ENCODE measurements at places on chromosomes 4 and X.

DNA sequence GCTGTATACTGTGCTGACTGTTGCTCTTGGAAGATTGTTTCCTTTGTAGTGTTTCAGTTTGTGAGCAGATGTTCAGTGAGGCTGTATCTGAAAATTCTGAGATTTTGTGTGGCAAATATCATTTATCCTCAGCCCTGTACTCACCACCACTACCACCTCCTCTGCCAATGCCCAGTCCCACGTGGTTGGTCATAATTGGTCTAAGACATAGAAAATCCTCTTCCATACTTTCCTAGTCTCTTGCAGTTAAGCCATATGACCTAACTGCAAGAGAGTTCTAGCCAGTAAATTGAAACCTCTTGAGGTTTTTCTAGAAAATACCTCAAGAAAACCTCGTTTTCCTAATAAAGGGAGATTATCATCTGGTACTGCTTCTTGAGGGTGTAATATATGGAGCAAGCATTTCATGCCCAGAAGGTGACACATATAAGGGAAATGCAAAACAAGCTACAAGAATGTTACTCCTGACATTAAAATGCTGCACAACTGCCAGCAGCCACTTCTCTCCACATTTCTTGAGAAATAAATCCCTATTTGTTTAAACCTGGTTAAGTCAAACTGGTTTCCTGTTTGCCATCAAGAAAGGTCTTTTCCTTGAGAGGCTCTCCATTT lies 32.8 kb downstream of the ABCE1 start:
- no peak for DNase-seq

DNA sequence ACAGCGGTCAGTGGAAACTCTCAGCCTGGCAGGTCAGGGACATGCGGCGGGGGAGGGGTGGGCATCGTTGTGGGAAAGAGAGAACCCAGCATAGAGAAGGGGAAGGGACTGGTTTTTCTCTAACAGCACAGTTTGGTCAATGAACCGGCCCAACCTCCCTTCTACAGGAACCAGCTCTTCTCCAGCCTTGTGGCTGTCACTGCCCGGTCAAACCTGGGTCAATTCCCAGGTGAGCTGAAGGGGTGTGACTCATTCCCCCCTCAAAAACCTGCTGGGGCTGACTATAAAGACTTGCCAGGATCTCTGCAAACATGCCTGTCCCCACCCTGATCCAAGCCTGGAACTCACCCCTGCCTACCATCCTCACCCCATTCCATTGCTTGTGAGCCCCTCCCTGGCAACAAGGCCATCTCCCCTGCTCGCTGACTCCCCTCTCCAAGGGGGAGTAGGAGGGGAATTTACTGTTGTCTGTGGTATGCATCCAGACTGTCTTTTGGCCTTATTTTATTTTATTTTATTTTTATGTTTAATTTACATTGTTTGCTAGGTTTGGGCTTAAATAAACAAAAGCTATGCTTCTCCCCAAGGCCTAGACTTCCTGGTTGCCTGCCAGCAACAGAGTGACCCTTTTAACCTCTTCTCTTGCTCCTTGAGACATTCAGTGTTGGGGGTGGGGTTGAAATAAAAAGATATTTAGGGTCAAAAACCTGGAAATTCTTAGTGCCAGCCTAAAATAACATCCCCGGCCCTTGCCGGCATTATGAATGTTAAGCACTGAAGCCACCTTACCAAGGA lies 49.6 kb downstream of the TSC22D3 start:
- DNase-seq: no peak

GRCh38 chr4:152369902-152370295 lies 166.0 kb downstream of the FBXW7 start:
- DNase-seq: no peak

DNA sequence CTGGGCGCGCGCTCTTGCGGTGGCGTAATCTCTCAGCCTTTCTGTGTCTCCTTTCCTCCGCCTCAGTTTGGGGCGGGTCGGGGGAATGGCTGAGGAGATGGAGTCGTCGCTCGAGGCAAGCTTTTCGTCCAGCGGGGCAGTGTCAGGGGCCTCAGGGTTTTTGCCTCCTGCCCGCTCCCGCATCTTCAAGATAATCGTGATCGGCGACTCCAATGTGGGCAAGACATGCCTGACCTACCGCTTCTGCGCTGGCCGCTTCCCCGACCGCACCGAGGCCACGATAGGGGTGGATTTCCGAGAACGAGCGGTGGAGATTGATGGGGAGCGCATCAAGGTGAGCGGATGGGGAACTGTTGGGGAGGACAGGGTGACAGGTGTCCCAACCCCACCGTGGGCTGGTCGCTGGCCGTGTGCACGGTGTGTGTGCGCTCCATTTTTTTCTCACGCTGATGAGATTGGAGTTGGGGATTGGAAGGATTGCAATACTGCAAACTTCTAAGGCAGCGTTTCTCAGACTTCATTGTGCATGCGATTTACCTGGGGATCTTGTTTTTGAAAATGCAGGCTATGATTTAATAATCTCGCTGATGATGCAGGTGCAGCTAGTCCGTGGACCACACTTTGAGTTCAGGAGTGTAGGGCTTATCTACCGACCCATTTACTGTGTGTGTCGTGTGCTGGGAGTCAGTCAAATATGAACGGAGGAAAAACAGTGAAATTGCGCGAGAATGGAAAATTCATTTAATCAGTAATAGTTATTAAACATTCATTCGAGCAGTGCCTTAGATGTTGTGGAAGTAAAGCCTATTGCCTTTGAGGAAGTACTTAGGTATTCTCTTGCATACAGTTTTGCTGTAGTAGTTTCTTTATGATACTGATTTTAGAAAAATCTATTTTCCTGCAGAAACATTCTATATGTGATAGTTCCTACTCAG lies at the start of gene RAB33B:
Gene RAB33B, plus strand, starts transcription at position 11 of the 935 bp plus-strand sequence. Its CDS starts 75 bp downstream, at position 86.
- DNase-seq: no peak

GRCh38 chr4:145189981-145190380 lies 9.6 kb upstream of the OTUD4 start:
- no peak for DNase-seq
